IPS DF 19.7 (cell line): ENCODE measurements at places on chromosomes 16 and 17.
A peak's percentile ranks its signal among the peaks of the same experiment; 100 is the strongest.

DNA sequence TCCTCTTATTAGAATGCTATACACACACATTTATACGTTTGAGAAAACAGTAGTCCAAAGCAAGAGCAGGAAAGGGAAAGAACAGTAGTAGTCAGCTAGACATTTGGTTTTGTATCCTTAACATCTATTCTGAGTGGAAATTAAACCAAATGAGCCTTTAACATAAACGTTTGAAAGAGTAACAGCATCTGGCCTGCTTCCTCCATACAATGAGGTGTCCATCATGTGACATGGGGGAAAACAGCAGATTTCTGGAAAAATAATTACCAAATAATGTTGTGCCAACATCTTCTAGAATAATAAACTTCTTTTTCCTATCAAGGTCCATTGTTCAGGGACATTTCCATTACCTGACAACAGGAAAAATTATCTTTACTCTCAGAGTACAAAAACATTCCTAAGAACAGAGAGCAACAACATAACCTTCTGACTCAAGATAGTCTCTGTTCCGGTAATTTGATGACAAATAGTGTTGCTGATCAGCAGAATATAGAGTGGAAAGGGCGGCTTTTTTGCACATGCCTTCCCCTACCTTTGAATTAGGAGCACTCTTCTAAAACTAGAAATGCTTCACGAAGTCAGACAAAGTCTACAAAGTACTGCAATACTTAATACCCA, 20.2 kb downstream of the CYTH1 start:
- DNase-seq, result no peak

DNA sequence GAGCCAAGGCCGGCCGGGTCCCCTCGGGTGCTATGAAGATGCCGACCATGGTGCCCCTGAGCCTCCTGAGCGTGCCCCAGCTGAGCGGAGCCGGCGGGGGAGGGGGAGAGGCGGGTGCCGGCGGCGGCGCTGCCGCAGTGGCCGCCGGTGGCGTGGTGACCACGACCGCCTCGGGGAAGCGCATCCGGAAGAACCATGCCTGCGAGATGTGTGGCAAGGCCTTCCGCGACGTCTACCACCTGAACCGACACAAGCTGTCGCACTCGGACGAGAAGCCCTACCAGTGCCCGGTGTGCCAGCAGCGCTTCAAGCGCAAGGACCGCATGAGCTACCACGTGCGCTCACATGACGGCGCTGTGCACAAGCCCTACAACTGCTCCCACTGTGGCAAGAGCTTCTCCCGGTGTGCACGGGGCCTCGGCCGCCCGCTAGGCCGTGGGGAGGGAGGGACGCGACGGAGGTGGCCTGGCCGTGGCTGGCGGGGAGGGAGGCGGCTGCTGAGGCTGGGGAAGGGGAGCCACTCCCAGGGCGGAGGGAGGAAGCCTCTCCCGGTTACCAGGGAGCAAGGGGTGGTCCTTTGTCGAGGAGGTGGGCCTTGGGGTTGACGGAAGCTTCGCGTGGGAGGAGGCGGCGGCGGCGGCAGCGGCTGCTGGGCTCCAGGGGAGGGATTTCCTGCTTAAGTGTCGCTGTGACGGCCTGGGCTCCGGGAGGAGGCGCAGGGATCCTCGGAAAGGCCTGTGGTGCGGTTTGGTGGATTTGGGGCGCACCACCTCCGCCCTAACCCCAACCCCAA, 1.3 kb downstream of the MAZ start:
- DNase-seq, result no peak

DNA sequence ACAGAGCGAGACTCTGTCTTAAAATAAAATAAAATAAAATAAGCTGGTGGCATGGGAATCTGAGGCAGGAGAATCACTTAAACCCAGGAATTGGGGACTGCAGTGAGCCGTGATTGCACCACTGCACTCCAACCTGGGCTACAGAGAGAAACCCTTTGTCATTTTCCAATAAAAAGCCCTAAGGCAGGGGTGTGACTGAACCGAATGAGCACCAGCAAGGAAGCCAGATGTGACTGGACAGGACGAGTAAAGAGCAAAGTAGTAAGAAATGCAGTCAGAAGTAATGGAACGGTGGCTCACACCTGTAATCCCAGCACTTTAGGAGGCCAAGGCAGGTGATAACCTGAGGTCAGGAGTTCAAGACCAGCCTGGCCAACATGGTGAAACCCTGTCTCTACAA, 3.8 kb upstream of the RPL23 start:
- DNase-seq, result no peak

DNA sequence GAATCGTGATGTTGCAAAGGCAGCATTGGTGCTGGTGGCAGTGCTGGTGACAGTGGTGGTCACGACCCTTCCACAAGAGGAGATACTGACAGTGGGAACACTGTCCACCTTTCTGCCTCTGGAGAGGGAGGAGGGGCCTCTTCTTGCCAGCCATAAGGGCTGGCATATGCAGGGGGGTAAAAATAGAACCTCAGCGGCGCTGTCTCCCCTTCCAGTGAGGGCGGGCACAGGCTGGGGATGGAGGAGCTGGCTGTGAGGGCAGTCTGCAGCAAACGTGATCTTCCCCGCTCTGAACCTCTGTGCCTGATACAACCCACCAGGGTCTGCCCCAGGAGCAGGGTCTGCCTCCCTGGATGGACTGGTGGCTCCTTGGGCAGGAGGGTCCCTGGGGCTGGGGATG, 3.4 kb downstream of the RAP1GAP2 start:
- DNase-seq, result no peak

DNA sequence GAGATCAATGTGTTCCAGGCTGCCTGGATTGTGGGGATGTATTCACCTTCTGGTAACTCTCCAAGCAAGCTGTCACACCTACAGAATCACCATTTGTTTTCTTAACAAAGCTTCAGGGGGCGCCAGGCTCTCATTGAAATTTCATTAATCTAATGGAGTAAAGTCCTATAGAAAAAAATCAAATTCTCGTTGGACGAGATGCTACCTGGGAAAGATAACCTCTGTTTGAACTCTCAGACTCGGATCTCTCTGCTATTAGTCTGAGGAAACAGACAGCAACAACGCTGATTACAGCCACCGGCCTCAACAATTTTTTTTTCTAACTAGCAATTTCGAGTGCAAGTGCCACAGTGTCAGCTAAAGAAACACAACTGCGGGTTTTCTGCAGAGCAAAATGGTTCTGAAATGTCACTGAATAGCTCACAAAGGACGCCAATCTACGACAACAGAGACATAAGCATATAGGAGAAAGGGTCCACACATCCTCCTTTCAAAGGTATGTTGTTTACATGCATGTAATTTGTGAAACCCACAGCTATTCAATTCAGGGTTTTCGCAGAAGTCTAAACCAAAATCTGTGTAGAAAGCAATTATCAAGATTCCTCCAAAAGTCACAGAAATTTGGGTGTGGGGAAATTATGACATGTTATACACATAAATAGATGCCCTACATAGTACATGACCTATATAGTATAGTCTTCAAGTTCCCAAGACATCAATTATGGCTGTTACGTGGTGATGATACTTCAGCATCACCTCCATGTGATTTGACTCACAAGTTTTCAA, 135.8 kb downstream of the SKAP1 start:
- no peak for DNase-seq

GRCh38 chr16:30548416-30549253, 9.5 kb downstream of the ZNF764 start:
- DNase-seq, result no peak

GRCh38 chr16:54632322-54633220, 298.1 kb upstream of the IRX5 start:
- no peak for DNase-seq

DNA sequence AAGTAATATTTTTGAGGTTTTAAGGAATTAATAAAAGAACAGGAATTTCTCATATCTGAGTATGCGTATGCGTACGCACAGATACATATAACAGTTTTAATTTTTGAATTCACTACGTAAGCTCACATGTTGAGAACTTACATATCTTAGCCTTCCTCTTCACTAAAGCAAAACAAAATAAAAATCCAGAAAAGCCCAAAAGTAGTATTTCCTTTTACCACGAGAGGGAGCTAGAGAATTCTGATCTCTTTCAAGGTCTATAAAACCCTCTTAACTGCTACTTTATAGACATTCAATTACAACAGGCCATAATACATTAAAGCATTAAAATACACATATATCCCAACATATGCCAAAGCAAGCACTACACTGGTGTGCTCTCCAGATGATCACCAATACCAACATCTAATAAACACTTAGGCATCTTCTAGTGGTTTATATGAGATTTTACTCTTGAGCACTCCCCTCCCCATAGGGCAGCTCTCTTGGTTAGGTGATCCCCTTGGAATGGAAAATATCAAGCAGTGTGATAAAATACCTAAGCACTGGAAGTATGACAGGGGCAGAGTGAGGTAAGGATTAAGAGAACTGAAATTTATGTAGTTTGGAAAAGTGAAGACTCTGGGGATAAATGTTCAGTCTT, 94.0 kb downstream of the SKAP1 start:
- DNase-seq, result no peak

GRCh38 chr16:55411231-55411630, 67.8 kb upstream of the MMP2 start:
- no peak for DNase-seq

- DNase-seq, result no peak
Measured at GRCh38 chr16:78596996-78597422, 497.6 kb downstream of the WWOX start.

DNA sequence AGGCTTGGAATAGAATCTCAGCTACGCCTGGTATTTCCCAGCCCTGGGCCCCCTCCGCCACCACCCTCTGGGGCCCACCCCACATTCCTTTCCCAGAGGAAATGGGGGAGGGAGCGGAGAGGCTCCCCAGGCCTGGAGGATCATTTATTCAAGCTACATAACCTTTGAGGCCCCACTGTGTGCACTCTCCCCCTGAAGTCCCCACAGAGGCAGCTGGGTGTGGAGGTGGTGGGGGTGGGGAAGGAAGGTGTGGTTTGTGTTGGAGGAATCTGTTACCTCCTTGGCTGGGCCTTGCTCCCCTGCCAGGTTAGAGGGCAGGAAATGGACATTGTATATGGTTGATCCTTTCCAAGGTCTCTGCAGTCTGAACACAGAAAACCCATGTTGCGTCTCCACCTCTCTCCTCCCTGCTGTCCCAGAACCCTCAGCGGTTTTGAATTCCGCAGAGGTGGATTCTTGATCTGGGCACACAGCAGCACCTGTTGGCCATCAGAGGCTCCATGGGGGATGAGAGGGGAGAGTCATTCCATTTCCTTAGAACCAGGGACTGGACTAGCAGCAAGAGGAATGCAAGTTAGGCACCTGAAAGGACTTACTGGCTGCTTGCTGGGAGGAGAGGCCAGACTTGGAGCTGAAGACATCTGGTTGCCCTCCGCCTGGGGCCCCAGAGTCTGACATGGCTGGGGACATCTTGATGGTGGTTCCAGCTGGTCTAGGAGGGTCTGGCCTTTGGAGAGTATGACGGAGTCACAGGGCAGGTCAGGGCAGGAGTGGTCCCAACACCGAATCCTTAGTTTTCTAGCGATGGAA, 23.0 kb downstream of the ARHGAP23 start:
- DNase-seq, result peak; percentile 94
